ENCODE measurements at places on chromosomes 4 and X.

DNA sequence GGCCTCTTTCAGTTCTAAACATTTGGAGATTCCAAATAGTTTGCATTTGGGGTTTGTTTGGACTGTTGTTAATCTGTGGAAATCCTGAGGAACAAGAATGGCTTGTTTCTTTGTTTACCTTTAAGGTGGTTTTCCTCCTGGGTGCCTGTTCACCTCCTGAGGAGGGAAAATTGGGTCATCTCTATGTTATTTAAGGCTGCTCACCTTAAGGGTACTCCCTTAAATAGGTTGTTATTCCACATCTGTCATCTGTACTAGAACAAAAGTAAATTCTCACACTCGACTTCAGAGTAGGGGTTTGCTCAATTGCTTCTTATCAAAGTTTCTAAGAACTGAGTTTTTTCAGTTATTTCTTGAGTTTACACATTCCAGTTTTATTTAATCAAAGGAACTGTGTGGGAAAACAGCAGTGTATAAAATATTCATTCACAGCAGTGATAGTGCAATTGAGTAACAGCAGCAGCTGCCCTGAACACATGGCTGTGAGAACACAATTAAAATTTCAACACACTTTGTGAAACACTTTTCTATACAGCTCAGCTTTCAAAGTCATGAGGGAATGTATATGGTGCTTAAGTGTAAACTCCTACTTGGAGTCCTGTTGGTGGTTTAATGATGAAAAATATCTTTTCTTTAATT lies 238.5 kb upstream of the PGRMC2 start:
- DNase-seq, result no peak

- peak; percentile 4 for DNase-seq
Observed at GRCh38 chrX:154019633-154020528, at the start of gene IRAK1. TSS of gene IRAK1 (minus strand) at chrX:154019902. CDS start at chrX:154019812, 90 bp downstream.

- no peak for DNase-seq
Observed at GRCh38 chrX:37701588-37701987, 16.0 kb downstream of the XK start.

DNA sequence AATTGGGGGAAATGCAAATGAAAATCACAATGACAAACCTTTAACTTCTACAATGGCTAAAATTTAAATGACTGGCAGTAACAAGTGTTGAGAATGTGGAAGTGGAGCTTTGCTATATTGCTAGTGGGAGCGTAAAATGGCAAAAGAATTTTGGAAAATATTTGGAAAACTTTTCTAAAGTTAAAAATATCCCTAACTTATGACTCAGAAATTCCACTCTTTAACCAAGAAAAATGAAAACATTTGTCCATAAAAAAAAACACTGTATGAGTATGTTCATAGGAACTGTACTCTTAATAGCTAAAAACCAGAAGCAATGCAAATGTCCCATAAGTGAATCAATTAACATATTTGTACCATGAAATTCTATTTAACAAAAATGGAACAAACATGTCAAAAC lies 3.6 kb downstream of the TBCK start:
- DNase-seq, result no peak

DNA sequence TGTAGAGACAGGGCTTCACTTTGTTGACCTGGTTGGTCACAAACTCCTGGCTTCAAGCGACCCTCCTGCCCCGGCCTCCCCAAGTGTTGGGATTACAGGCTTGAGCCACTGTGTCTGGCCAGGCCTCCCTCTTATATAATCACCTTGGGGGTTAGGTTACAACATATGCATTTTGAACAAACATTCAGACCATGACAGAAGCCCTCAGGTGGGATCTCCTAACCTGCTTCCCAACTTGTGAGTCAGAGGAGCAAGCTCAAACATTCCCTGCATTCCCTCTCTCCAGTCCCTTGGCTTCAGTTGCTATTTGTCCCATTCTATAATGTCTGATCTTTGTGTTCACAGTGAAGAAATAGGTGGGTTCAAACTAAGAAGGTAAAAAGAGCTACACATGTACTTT lies 76.5 kb upstream of the NRK start:
- DNase-seq, result no peak

GRCh38 chr4:134345244-134345643 lies 143.7 kb upstream of the PABPC4L start:
- DNase-seq, result no peak

DNA sequence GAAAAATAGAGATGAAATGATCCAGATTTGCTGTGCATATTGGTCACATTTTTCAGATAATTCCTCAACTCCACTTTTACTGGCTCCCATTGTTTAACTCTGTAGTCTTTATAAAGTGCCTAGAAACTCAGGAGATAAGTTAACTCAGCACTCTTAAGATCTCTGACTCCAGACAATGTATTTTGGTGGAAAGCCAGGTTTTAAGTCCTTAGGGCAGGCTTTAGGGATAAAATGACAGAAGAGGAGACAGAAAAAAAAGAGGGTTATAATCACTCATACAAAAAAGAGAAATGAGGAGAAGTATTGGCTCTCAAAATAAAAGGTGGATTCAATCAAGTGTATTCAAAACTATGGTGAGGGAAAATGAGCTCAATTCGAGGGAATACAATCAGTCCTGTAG lies 674.8 kb upstream of the INTU start:
- DNase-seq, result no peak

- DNase-seq, result no peak
Observed at GRCh38 chrX:131841496-131842437, 181.3 kb upstream of the STK26 start.

DNA sequence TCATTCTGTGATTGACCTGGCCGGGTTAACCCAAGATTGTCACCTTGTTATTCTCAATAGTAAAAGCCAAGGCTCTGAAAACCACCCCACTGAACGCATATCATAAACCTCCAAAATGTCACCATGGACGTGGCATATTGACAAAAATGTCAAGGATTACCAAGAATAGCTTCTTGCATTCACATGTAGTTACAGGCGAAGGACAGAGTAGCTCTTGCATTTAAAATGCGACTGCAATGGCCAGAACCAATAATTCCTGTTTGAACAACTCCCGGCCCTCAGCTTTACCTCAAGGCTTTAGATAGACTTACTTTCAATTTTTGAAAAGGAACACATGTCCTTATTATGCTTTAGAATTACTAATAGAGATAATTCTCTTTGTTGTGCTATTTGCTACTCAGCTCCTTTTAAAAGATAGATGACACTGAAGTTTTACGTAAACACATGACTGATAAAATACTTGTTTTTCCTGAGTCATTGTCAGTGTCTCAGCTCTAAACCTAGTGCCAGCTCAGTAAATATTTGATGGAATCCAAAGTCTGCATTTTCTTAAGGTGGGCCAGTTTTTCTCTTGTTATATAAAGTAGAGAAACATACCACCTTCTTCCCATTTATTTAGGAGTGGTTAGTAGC lies 66.3 kb downstream of the CLDN34 start:
- no peak for DNase-seq

- DNase-seq, result no peak
Observed at GRCh38 chr4:7396186-7396910, 38.4 kb downstream of the PSAPL1 start.

- peak; percentile 21 for DNase-seq
Observed at GRCh38 chr4:153152501-153153338, 51.5 kb upstream of the TRIM2 start.

GRCh38 chr4:147779451-147779850 lies 47.6 kb downstream of the ARHGAP10 start:
- no peak for DNase-seq

DNA sequence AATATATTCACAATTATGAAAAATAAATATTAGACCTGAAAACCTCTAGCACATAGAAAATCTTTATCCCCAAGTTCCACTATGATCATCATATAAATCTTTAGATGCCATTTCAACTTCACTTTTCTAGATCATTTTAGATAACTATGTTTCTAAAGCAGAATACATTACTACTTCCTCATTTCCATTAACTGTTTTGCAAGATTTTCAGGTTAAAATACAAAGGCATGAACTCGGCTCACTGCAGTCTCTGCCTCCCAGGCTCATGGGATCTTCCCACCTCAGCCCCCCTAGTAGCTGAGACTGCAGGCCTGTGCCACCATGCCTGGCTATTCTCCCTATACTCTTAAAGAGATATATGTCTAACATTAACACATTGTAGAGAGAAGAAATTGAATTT lies 1365.9 kb upstream of the AGA start:
- no peak for DNase-seq

DNA sequence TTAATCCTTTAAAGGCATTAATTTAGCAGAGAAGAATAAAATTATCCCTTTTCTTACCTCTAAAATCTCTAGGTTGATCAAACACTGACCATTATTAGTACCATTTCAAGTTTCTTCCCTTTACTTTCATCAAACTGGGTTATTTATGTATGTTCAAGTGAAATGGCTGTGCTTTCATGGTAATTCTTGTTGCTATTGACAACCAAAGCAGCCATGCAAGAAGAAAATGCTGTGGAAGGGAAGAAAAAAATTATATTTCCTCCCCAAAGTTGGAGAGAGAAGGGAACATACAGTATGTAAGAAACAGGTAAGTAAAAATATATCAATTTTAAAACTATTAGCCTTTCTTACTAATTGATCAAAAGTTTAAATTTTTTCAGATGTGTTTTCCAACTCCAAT lies 16.2 kb downstream of the NPNT start:
- no peak for DNase-seq

DNA sequence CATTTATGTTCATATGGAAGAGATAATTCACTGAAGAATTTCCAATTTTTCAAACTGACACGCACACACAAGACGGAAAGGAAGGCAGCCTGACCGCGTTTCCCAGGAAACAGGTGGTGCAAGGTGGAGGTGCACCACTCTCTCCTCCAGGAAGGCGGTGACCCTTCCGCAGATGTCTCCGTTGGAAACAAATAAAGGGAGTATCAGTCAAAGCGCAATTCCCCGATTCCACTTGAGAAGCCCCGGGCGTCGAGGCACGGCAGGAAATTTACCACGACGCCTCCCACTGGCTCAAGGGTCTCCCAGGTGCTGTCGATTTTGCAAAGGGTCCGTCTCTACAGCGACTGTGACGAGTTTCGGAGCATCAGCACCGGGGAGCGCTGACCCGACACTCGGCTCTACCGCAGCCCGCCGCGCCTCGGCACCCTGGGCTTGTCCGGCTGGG lies 770 bp upstream of the TIGD2 start:
- no peak for DNase-seq

GRCh38 chr4:95360256-95360903 lies 188.4 kb downstream of the UNC5C start:
- DNase-seq, result no peak

DNA sequence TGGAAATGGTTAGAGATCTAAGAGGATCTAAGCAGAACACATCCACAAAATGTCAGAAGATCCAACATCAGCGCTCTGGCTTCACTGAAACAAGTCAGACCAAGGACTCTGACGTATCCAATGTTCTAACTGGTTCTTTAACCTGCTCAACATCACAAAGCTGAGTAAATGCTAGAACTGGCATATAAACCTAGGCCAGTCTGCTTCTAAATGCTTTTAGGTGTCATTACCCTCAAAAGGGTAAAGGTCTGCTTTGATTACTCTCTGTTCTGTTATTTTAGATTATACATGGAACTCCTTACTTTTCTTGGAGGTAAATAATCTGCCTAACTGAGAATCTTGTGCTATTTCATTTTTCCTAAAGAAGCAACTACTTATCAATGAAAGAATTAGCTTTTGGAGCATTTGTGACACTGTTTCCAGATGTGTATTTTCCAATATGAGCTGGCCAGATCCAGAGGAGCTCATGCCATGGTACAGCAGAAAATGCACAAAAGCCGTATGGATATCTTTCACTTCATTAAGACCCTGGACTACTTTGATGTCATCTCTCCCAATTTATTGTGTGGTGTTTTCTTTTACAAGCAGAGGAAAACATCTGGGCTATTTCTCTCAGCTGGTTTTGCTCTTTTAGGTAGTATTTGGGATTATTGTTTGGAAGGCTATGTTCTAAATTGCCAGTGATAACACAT lies 123.5 kb downstream of the RASGEF1B start:
- no peak for DNase-seq

GRCh38 chrX:18887177-18887824 lies 96.6 kb downstream of the PHKA2 start:
- no peak for DNase-seq

- DNase-seq, result no peak
Observed at GRCh38 chr4:23932901-23933308, 43.1 kb upstream of the PPARGC1A start.

Measured in stimulated activated CD8-positive, alpha-beta memory T cell treated with anti-CD3 and anti-CD28 coated beads, Interleukin-15, amount 100 ng/mL, for 1 hour (primary cell).